Stimulated activated memory B cell treated with anti-CD40 and anti-IgM and Interleukin-4, amounts not matched to agents 10 μg/mL and 1 μg/mL and 100 μg/mL, for 72 hours (primary cell): ENCODE measurements at places on chromosomes 6 and 20.

GRCh38 chr20:1987826-1988225, 6.0 kb downstream of the PDYN start:
- no peak for ATAC-seq

GRCh38 chr6:36098253-36098919, 31.9 kb upstream of the MAPK13 start:
- no peak for ATAC-seq

DNA sequence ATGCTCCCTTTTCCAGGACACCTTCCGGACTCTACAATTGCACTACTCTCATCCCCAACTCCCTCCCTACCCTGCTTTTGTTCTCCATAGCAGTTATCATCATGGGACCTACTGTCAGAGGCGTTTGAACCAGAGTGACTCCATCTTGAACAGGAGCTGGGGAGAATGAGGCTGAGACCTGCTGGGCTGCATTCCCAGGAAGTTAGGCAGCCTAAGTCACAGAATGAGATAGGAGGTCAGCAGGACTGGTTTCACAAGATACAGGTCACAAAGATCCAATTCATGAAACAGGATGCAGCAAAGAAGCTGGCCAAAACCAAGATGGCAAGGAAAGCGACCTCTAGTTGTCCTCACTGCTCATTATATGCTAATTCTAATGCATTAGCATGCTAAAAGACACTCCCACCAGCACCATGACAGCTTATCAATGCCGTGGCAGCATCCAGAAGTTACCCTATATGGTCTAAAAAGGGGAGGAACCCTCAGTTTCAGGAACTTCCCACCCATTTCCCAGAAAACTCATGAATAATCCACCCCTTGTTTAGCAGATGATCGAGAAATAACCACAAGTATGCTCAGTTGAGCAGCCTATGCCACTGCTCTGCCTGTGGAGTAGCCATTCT, 15.6 kb downstream of the SLC13A3 start:
- no peak for ATAC-seq

- no peak for ATAC-seq
Observed at GRCh38 chr6:108958900-108959770, 110.9 kb downstream of the ARMC2 start.

DNA sequence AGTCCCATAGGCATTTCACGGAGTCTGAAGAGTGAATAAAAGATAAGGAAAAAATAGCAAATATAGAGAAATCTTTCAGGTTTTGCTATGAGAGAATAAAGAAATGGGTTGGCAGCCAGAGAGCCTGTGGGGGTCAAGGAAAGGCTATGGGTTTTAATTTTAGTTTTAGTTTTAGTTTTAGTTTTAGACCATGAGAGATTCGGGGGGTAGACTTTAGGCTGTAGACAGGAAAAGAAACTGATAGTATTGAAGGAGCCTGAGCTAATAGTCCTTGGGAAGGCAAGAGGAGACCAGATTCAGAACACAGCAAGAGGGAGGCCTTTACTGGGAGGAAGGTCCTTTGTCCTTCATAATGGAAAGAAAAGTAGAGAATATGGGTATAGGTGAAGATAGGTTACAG, 19.3 kb downstream of the DOP1A start:
- ATAC-seq, result peak; percentile 50

DNA sequence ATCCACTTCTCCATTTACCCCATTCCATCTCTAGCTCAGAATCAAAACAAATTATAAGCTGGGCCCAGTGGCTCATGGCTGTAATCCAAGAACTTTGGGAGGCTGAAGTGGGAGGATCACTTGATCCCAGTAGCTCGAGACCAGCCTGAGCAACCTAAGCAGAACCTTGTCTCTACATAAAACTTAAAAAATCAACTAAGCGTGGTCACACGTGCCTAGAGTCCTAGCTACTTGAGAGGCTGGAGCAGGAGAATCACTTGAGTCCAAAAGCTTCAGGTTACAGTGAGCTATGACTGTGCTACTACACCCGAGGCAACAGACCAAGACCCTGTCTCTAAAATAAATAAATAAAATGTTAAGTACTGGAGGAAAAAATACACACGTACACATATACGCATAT, 74.7 kb upstream of the RUNX2 start:
- no peak for ATAC-seq

GRCh38 chr6:118752803-118753202, 101.4 kb upstream of the CEP85L start:
- ATAC-seq, result no peak

- ATAC-seq, result peak; percentile 50
Observed at GRCh38 chr20:51800060-51800871, 2.1 kb downstream of the SALL4 start.

GRCh38 chr6:27830212-27830599, 82.0 kb downstream of the OR2B2 start:
- no peak for ATAC-seq

DNA sequence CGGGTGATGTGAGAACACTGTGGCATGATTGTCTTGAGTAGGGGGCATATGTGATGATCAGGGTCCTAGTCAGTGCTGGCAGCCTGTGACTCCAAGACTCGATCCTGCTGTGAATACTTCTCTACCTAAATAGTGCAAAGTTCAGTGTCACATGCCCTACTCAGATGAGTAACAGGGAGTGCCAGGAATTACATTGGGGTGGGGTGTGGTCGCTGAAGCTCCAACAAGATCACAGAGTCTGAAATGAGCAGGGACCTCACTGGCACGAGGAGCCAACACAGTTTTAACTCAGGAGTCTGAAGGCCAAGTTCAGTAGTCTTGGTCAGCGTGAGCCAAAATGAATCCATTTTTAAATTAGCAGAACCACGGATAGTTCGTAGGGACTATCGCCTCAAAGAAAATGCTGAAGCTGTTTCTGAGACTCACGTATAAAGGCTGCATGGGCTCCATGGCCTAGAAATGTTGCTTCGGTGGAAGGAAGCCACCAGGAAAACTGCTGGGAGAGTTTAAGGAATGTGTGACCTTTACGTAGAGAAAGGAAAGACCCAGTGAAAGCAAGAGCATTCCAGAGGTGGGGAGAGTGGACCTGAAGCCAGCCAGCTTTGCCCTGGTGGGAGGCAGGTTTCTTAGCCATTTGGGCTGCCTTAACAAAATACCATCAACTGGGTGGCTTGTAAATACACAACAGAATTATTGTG, 72.2 kb downstream of the RPP40 start:
- no peak for ATAC-seq

- no peak for ATAC-seq
Observed at GRCh38 chr6:155171747-155172449, 91.9 kb upstream of the CLDN20 start.

- ATAC-seq, result no peak
Observed at GRCh38 chr6:3442431-3443220, 14.2 kb downstream of the SLC22A23 start.

- ATAC-seq, result no peak
Observed at GRCh38 chr20:22438926-22439325, 145.4 kb downstream of the FOXA2 start.

- peak; percentile 74 for ATAC-seq
Observed at GRCh38 chr6:87393026-87393622, 14.6 kb upstream of the CFAP206 start.

- no peak for ATAC-seq
Observed at GRCh38 chr20:17712708-17713107, 12.9 kb downstream of the BANF2 start.

GRCh38 chr6:25868436-25869183, 5.4 kb downstream of the SLC17A3 start:
- no peak for ATAC-seq
